Ecto neural progenitor cell (in vitro differentiated cells): ENCODE measurements at places on chromosomes 6 and 20.

DNA sequence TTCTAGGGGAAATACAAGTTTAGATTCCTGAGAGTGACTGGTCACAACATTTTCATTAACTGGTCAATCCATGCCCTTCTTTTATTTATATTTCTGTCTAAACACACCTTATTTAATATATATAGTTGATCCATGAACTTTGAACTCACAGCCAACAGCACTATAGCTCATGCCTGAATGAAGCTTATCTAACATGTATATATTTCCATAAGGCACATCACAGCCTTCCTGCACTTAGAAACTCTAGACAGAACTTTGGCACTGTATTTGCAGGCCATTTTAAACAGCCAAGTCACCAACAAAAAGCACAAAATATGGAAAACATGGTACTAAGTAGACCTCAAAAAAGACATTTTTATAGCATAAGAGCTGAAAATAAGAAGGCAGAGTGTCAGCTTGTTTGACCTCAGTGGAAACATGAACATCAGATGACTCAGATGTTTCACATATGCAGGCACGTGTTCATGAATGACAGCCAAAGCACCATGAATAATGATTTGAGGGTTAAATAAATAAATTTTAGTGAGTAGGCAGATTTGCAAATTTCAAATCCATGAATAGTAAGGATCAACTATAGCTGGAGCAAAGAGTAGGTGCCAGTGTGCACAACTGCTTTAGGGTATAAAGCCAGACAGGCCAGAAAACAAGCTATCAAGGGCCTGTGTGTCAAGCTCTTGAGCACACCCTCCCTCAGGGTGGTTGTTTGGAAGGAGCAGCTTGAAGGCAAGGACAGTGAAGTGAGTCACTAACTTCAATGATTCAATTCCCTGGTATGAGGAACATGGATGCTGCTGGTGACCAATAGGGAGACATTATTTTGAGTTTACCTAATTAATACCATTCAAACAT is 88.9 kb upstream of the NT5E start:
- DNase-seq, result no peak

- DNase-seq, result no peak
These were observed 89.1 kb downstream of the AFG1L start for GRCh38 chr6:108383981-108384380.

GRCh38 chr20:10065154-10065833 is 30.5 kb downstream of the ANKEF1 start:
- no peak for DNase-seq

DNA sequence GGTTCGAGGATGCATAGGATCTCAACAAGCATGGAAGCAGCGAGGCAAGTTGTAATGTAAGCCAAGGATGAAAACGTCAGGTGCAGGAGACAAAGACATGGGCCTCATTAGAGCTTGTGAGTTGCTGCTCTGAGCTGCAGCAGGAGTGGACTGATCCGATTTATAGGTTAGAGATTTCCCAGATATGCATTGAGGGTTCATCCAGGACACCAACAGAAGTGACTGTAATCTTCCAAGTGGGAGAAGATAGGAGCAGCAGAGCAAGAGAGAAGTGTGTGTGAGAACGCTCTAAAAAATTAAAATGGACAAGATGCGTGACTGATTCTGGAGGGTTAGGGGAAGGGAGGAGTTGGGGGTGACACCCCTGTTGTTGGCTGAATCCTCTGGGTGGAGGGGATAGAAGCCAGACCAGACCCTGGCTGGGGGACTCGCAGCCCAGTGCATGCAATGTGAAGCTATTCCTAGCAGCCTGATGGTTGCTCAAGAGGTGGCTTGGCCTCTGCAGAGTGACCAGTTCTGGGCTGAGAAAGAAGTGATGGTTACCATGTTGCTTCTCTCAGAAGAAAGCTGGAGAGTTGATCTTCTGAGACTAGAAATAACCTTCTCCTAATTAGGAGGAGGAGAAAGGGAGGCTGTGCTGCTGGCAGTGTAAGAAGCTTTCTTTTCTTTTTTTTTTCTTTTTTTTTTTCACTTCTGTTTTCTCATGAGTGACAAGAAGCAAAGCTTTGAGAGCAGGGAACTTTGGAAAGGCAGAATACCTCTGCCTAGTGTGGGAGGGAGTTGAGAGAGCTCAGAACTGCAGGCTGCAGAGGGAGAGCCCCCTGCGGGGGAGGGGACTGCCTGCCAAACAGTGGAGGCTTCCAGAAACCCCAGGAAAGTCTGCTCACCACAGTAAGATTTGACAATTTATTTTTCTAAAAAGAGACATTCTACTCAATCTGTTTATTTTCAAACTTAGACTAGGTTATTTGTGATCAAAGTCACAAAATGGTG is 116.9 kb downstream of the SLX4IP start:
- no peak for DNase-seq

DNA sequence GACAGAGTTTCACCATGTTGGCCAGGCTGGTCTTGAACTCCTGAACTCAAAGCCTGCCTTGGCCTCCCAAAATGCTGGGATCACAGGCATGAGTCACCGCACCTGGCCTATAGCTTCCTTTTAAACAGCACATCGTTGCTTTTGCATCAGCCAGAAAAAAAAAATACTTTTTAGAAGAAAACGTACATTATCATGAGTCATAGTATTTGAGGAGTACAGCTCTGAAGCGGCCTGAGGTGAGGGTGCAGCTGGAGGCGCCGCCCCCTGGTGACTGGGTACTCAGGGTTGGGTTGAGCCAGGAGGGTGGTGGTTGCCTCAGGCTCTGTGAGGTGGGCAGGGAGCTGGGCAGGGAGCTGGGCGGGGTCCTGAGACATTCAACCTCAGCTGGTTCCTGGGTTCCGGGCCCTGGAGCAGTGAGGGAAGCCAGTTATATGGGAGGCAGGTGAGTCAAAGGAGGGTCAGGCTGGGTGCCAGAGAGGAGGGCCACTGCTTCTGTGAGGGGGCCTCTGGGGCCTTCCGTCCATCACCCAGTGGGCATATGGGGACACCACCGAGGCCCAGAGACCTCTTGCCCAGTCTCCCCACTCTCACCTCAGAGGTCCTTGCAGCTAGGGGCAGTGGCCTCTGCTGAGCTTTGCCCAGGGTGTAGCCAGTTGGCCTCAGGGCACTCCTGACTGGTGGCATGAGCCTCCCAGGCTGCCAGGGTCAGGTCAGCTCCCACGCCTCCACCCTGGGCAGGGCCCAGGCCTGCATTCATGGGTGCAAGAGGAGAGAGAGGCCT is 11.7 kb upstream of the ID1 start:
- DNase-seq, result no peak

GRCh38 chr6:47019941-47020340 is 22.2 kb downstream of the ADGRF1 start:
- DNase-seq, result no peak

DNA sequence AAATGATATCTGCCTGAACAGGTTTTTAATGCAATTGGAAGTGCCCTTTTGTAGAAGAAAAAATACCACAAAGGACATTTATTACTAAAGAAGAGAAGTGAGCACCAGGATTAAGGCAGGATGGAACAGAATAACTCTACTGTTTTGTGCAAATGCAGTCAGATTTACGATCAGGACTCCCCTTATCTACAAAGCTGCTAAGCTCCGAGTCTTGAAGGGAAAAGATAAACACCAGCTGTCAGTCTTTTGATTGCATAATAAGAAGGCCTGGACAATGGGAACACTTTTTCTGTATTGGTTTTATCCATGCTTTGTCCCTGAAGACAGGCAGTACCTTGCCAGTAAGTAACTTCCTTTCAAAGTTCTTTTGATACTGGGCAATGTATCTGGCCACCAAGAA is 797.9 kb upstream of the SLC35B3 start:
- DNase-seq, result no peak

- DNase-seq, result no peak
These were observed 1.7 kb downstream of the HSF2 start for GRCh38 chr6:122401104-122401503.

GRCh38 chr20:51211191-51211590 is 188.3 kb upstream of the KCNG1 start:
- no peak for DNase-seq

DNA sequence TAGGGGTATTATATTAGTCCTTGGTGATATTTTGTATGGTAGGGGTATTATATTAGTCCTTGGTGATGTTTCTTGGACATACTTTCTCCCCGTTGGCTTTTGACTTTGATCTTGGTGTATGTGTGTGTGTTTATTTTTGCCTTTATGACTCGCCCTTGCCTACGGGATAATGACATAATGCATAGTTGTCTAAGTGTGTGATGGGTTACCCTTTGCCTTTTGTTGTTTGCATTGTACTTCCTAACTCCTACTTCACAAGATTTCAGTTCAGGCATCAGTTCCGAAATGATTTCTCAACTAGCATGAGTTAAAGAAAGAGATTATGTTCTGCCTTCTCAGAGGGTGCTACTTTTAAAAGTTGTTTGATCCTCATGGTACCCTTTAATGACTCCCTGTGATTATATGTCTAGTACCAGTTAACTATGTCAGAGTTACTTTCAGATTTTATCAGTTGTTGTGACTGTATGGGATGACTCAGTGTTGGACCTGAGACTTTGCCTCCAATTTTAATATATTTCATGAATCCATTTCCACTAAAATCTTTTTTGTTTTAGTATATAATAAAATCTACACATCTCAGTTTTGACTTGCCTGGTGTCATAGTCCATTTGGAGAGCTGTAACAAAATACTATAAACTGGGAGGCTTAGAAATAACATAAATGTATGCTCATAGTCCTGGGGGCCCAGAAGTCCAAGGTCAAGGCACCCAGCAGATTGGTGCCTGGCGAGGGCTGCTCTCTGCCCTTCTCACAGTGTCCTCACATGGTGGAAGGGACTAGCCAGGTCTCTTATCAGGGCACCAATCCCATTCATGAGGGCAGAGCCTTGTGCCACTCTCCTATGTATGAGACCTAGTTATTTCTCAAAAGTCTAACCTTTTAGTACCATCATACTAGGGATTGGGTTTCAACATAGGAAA is 34.1 kb downstream of the CDYL start:
- no peak for DNase-seq

GRCh38 chr20:64131406-64131805 is 24.0 kb upstream of the NPBWR2 start:
- DNase-seq, result no peak

- peak; percentile 28 for DNase-seq
These were observed 7.5 kb downstream of the TP53TG5 start for GRCh38 chr20:45370571-45371160.
